ENCODE measurements at places on chromosomes 4 and X.

DNA sequence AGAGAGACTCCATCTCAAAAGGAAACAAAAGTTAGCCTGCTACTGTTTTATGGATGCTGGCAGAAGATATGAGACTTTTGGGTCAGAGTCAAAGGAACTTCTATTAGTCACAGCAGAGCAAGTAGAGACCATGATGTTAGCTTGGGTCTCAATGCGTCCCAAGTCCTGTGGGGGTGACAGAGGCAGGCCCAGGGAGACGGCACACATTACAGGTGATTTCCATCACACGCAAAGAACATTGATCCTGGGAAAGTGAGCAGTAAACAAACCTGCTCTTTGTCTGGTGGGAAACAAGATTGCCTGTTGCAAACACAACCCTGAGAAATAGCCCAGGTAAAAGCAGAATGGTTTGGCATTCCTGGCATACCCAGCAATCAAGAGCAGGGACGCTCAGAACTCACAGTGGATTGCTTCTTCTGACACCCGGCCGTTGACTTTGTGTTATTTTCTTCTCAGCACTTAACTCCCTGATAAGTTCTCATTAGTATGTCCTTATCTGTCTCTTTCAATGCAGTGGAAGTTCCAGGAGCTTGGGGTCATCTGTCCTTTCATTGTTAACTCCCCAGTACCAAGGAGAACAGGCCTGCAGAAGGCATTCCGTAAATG, 51.2 kb upstream of the LGI2 start:
- no peak for DNase-seq

GRCh38 chr4:95524184-95524583, 24.6 kb downstream of the UNC5C start:
- DNase-seq = no peak

- no peak for DNase-seq
Observed at GRCh38 chr4:164357957-164358356, 396.0 kb upstream of the SMIM31 start.

DNA sequence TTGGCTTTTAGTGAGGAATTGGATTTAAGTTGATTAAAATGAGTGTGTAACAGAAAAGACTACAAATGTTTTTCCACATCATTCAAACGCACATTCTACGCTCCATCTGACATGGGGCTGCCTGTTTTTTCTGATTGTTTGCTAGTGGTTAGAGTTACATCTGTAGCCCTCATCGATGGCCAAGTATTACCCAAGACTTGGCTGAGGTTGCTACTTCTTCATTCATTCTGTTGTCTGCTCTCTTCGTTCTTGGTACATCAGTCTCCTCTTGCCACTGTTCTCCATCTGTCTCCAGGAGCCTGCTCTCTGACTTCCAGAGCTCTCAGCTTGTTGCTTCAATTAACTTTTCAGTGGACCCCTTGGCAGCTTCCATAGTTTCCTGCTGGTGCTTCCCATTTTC, 1844.6 kb upstream of the TENM3 start:
- DNase-seq = no peak

DNA sequence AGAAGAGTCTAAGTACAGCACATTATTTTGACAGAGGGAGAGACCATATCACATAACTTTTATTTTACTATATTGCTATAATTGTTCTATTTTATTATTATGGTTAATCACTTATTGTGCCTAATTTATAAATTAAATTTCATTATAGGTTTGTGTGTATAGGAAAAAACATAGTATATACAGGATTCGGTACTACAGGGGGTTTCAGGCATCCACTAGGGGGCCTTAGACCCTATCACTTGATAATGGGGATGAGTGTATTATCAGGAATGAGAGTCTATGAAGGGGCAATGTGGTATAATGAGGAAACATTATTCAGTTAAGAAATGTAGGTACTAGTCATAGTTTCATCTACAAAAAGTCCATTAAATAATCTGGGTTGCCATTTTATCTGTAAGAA, 833.1 kb downstream of the C4orf33 start:
- DNase-seq = no peak

DNA sequence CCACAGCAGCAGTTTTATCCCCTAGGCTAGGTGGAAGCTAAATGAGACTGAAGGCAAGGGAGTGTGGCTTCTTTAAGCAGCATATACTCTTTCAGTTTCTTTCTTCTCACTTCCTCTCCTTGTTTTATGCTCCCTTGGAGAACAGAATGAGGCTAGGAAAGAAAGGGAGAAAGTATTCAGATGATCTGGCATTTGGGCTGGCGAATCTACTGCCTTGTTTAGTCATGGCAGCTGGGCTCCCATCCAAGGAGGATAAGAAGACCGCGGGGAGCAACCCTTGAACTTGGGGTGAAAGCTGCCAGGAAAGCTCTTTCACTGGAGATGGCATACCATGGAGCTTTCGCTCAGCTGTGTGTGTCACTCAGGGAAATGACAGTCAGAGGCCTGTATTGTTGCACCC, 72.1 kb downstream of the ARHGEF38 start:
- DNase-seq = no peak

GRCh38 chr4:950136-951020, 18.1 kb downstream of the TMEM175 start:
- DNase-seq = no peak

- no peak for DNase-seq
Observed at GRCh38 chrX:154967603-154968002, 54.9 kb downstream of the F8 start.

DNA sequence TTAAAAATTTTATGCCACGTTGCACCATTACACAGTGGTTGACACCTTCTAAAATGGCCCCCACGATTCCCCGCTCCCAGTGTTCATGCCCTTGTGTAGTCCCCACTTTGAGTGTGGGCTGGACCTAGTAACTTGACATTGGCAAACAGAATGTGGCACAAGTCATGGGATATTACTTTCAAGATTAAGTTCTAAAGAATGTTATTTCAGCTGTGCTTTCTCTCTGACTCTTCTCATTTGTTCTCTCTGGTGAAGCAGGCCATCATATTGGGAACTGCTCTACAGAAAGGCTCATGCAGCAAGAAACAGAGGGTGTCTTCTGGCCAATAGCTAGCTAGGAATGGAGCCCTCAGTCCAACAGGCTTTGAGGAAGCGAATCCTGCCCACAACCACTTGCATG, 67.1 kb downstream of the ATXN3L start:
- DNase-seq = no peak

- DNase-seq = no peak
Observed at GRCh38 chr4:914531-914930, 17.6 kb downstream of the GAK start.

DNA sequence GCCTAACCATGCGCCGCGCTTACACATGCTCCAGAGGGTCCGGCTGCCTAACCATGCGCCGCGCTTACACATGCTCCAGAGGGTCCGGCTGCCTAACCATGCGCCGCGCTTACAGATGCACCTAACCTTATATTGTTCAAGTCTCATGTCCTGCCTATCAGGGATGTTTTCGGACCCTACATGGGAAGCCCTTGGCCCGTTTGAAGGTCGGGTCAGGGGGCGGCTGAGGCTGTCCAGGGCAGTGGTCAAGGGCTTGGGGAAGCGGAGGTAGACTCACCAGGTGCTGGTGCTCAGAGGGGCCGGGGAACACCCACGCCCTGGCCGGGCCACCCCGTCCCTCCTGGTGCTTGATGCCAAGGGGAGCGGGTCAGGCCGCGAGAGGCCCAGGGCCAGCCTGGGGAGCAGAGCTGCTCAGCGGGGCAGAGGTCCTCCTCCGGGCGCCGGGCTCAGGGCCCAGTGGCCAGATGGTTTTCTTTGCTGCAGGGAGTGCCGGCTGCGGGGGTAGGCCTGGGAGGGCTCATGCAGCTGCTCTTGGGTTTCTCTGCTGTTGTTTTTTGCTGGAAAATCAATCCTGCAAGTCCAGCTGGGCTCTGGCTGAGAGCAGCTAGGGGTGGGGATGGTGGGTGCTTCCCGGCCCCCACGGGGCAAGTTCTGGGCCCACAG, 35.4 kb upstream of the SPON2 start:
- no peak for DNase-seq

DNA sequence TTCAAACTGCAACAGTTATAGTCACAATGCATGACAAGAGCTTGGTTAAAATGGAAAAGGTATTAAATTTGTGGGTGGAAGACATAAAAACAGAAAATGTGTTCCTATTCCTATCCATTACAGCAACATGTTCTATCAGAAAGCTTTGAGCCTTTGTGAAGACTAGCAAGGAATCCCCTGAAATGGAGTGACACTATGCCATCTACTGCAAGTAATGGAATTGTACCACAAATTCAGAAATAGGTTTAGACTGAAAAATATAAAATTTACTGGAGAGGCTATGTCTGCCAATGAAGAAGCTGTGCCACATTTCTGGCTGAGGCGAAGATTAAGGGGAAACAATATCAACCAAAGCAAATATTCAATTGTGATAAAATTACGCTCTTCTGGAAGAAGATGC, 247.9 kb downstream of the ADAM29 start:
- no peak for DNase-seq

GRCh38 chrX:38970074-38970473, 168.8 kb downstream of the MID1IP1 start:
- DNase-seq = peak; percentile 47

GRCh38 chrX:71131510-71131909, 13.1 kb downstream of the MED12 start:
- DNase-seq = no peak

GRCh38 chr4:68218044-68218443, 27.4 kb downstream of the TMPRSS11B start:
- DNase-seq = no peak

DNA sequence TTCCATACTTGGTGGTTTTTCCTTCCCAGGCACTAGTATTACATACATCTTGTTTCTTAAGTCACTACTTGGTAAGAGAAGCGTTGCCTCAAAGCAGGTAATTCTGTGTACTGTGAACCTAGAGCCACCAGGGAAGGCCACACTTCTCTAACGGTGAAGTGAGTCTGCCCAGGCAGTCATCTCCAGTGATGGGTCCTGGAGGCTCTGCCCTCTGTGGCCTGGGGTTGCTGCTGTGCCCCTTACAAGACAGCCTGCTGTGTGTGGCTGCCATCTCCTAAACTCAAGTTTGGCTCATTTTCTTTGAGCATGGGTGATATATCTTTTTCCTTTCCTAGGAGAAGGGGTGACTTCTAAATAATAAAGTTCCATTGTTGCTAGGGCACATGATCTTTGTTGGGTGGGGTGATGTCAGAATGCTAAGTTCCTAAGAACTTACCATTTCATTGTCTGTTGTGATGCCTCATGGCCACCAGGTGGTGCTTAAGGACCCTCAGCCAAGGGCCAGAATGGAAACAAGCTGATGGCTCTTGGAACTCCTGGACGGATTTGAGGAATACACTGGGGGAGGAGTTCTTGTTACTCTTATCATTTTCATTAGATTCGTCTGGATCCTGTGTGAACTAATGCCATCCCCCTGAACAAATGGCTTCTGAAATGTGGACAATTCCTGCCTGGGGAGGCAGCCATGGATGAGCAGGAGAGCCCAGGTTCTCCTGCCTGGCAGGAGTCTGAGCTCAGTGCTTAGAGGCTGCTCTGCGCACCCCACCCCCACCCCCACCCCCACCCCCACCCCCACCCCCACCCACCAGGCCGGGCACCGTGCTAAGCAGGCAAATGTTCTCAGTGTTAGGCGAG, 41.1 kb upstream of the WDR1 start:
- DNase-seq = peak; percentile 64

GRCh38 chrX:15356444-15356843, 21.1 kb upstream of the PIGA start:
- no peak for DNase-seq

DNA sequence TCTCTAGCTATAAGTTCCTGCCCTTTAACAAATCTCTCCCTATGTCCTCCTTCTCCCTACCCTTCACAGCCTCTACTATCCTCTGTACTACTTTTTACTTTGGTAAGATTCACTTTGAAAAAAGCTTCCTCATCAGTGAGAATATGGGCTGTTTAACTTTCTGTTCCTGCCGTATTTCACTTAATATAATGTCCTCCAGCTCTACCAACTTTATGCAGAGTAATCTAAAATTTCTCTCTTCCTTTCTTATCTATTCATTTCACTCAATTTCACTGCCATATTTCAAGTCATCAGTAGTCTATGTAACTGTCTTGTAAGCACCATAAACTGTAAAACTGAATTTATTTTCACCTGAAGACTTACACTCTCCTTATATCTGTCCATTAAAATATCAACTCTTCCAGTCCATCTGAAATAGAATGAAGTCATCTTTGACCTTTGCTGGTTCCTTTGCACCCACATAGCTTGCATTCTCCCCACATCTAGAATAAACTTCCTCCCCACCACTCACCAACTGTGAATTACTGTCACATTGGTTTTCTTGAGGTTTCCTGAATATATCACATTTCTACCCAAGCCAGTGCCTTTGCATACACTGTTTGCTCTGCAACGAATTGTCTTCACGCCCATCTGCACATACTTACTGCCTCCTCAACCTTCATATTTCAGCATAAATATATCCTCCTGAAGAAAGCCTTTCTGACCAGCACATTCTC, 54.6 kb downstream of the ARAP2 start:
- DNase-seq = peak; percentile 46

DNA sequence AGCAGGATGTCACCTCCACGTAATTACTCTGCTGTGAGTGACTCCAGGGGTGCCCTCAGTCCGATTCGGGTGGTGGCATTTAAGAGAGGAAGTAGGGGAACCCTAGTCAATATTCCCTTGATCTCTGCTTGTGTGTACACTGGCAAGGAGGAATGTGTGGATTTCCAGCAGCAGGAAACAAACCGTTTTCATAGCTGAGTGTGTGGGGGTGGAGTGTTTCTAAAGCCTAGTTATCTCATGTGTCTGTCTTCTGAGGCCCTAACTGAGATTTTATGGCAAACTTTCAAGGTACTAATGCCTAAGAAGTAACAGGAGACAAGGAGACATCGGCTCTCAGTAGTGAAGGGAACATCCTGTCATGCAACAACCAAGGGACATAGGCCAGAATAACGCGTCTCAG, 6.6 kb upstream of the CLDN24 start:
- no peak for DNase-seq

DNA sequence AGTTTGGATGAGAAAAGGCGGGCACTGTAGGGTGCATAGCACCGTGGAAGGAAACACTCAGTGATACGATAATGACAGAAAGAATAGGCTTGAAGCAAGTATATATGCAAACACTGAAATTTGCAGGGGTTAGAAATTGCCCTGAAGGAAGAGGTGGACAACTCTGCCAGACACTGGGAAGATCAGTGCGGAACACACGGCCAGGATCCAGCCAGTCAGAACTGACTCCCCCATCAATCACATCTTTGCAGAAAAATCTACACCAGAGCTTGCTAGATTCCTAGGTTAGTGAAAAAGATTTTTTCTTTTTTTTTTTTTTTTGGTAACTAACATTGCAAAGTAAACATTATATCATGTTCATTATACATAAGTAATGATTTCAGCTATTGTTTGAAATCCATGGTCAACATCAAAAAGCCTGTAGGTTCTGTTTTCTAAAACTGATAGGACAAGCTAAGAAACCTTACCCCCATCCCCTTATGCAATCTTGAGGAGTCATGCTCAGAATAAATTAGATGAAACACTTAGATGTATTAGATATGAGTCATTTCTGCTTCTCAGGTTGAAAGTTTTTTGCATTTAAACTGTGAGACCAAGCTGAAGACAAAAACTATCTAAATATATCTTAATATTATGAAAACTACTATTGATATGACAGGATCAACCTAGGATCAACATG, 38.9 kb downstream of the TRIML1 start:
- no peak for DNase-seq

GRCh38 chr4:30728311-30728710, 8.1 kb downstream of the PCDH7 start:
- no peak for DNase-seq

GRCh38 chr4:107600983-107601382, 119.1 kb downstream of the PAPSS1 start:
- DNase-seq = no peak

- DNase-seq = no peak
Observed at GRCh38 chrX:56791456-56791855, 62.4 kb downstream of the NBDY start.

- no peak for DNase-seq
Observed at GRCh38 chr4:42917296-42917695, 24.8 kb downstream of the GRXCR1 start.

- no peak for DNase-seq
Observed at GRCh38 chr4:106301393-106302061, 14.5 kb downstream of the TBCK start.

Measured in GM12865 (cell line).